Panc1 (cell line): ENCODE measurements at places on chromosomes 7 and 10.

DNA sequence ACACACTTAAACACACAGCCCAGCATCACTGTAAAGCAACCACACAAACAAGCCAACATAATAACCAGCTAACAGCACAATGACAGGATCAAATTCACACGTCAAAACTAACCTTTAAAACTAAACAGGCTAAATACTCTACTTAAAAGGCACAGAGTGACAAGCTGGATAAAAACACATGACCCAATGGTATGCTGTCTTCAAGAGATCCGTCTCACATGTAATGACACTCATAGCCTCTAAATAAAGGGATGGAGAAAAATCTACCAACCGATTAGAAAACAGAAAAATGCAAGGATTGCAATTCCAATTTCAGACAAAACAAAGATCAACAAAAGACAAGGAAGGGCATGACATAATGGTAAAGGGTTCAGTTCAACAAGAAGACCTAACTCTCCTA lies 17.2 kb upstream of the PRSS58 start:
- no peak for DNase-seq

DNA sequence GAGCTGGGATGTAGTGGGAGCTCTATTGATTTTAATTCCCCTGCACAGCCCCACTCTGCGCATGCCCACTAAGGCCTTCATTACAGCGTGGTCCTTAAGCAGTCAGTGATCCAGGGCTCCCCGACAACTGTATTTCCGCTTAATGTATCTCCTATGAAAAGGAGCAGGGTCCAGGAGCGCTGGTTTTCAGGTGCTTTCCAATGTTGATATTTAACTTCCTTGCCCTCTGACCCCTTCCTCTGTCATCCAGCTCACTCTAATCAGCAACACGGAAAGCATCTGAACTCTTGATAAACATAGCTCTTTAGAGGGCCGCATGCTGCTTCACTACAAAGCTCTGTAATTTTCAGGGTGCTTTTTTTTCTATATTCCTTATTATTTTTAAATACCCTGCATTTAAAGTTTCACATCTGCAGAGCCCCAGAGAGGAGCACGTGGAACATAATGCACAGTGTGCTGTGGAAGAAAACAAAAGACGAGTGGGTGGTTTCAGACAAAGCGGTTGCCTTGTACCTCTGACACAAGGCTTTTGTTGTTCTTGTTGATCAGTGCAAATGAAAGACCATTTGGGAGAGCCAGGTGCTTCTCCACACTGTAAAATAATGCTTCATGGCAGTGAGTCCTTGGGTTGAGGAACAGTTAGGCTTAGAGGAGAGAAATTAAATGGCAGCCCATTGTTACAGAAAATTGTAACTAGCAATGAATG lies 465.9 kb upstream of the CELF2 start:
- no peak for DNase-seq

GRCh38 chr7:105618016-105618296 lies 36.7 kb upstream of the EFCAB10 start:
- DNase-seq: no peak

- no peak for DNase-seq
Observed at GRCh38 chr7:25486656-25487055, 258.4 kb upstream of the NPVF start.

- no peak for DNase-seq
Observed at GRCh38 chr10:60781661-60782060, 3.4 kb downstream of the CDK1 start.

GRCh38 chr7:70132852-70133690 lies 534.8 kb downstream of the AUTS2 start:
- DNase-seq: no peak

- no peak for DNase-seq
Observed at GRCh38 chr10:38025283-38025682, 14.8 kb downstream of the ZNF33A start.

DNA sequence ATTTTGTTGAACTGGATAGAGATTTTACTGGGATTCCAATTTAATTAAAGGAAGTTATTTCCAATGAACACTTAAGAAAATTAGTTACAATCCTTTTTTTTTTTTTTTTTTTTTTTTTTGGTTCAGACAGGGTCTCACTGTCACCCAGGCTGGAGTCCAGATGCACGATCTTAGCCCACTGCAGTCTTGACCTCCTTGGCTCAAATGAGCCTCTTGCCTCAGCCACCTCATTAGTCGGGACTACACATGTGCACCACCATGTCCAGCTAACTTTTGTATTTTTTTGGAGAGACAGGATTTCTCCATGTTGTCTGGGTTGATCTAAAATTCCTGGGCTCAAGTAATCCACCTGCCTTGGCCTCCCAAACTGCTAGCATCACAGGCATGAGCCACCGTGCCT lies 2.5 kb upstream of the ARL5B start:
- no peak for DNase-seq

DNA sequence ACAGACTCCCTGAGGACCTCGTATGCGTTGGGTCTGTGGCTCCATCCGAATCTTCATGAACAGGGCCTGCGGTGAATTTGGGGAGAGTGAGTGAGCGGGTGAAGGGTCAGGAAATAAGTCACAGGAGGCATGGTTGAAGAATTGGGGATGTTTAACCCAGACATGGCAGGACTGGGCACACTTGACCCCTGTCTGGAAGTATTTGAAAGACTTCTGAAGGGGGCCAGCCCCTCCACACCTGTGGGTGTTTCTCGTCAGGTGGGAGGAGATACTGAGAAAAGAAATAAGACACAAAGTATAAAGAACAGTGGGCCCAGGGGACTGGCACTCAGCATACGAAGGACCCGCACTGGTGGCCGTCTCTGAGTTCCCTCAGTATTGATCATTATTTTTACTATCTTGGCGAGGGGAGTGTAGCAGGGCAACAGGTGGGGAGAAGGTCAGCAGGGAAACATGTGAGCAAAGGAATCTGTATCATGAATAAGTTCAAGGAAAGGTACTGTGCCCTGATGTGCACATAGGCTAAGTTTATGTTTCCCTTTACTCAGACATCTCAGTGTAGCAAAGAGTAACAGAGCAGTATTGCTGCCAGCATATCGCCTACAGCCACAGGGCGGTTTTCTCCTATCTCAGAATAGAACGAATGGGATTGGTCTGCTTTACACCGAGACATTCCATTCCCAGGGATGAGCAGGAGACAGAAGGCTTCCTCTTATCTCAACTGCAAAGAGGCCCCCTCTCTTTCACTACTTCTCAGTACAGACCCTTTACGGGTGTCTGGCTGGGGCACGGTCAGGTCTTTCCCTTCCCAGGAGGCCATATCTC lies 38.2 kb upstream of the PFKFB3 start:
- no peak for DNase-seq

DNA sequence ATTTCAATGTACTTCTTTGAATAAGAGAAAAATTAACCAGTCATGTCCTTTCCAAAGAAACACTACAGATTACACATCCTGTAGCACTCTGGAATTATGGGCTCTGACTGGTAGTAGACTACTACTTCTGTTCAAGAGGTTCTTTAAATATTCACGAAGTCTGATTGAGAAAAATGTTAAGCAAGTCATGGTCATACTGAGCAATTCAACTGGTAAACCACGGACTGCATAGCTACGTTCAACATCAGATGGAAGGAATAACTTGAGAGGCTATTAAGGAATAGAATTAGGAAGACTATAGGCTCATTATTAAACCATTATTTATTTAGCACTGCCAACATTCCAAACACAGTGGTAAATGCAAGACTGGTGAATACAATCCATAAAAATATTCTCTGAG lies 160.8 kb downstream of the IMMP2L start:
- DNase-seq: no peak

GRCh38 chr10:54434782-54435181 lies 366.2 kb downstream of the PCDH15 start:
- no peak for DNase-seq

GRCh38 chr10:109987452-109988211 lies 20.2 kb upstream of the ADD3 start:
- DNase-seq: no peak

GRCh38 chr7:86823769-86824168 lies 180.1 kb downstream of the GRM3 start:
- DNase-seq: no peak

- no peak for DNase-seq
Observed at GRCh38 chr7:153444641-153445040, 607.6 kb upstream of the DPP6 start.
